ENCODE measurements at places on chromosomes 12 and 14. TPM values are rescaled to one million over a fixed set of nuclear protein-coding genes. Genes with fewer than 3 reads are reported as not detected.

Gene NKX2-1
- not detected for total RNA-seq

Gene INSM2
- total RNA-seq: not detected

Gene LRRIQ1
- 0.35 TPM for total RNA-seq

- H3K4me3 ChIP-seq: no peak overlapping the region
- no peak overlapping the region for H3K27ac ChIP-seq
- H3K4me1 ChIP-seq: peaks cover 39% of the 10 kb centered on the region
These were observed 16.3 kb downstream of the RAPGEF3 start for GRCh38 chr12:47742253-47742825.

DNA sequence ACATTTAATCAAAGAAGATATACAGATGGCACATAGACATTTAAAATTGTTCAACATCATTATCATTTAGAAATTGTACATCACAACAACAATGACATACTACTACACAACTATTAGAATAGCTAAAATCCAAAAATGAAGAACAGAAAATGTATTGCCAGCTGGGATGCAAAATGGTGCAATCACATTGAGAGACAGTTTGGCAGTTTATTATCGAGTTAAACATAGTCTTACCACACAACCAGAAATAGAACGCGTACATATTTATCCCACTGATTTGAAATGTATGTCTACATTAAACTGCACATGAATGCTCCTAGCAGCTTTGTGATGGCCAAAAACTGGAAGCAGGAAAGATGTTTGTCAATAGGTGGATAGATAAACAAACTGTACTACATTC, 791.5 kb upstream of the MGAT4C start:
- no peak for DNase-seq
- no peaks in the 10 kb centered on the region for H3K36me3 ChIP-seq
- H3K4me3 ChIP-seq: no peak overlapping the region
- no peaks in the 10 kb centered on the region for H3K27me3 ChIP-seq
- H3K27ac ChIP-seq: no peak overlapping the region

DNA sequence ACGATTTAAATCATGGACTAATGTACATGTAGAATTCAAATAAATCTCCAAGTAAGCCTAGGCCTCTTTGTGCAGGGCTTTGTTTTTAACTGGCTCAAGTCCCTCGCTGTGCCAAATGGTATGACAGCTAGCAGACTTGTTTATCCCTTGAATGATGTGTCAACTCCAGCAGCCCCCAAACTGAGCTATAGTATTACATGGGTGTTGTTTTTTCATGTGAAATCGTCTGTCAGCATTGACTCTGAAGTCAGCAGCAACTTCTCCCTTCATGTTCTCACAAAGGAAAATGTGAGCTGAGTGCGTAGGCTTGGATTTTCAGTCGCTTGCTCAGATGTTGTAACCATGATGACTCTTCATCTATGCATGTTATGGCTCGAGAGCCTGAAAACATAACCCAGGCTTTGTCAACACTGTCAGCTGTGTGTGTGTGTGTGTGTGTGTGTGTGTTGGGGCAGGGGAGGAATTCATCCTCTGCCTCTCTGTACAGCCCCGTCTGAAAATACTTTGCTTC, 73.3 kb downstream of the PTHLH start:
- H3K36me3 ChIP-seq: no peaks in the 10 kb centered on the region
- no peaks in the 10 kb centered on the region for H3K4me1 ChIP-seq
- H3K27ac ChIP-seq: no peak overlapping the region
- H3K4me3 ChIP-seq: no peak overlapping the region
- H3K27me3 ChIP-seq: no peaks in the 10 kb centered on the region
- DNase-seq: no peak

- H3K36me3 ChIP-seq: no peaks in the 10 kb centered on the region
- H3K4me3 ChIP-seq: no peak overlapping the region
- H3K27ac ChIP-seq: peak overlapping the region; percentile 10
- DNase-seq: no peak
These were observed 33.7 kb upstream of the TTC7B start for GRCh38 chr14:90849787-90850444.

- no peaks in the 10 kb centered on the region for H3K36me3 ChIP-seq
- H3K27ac ChIP-seq: no peak overlapping the region
- no peaks in the 10 kb centered on the region for H3K4me1 ChIP-seq
- peaks cover 10% of the 10 kb centered on the region for H3K27me3 ChIP-seq
These were observed 40.2 kb downstream of the SPRING1 start for GRCh38 chr12:116697716-116698115.

Gene SINHCAF
- 12.8 TPM for total RNA-seq

Data from heart left ventricle (tissue), 16 donors.